ENCODE measurements at places on chromosomes 2 and 18.
A peak's percentile ranks its signal among the peaks of the same experiment; 100 is the strongest.

- no peak for DNase-seq
These were observed 63.9 kb downstream of the NEB start for GRCh38 chr2:151670346-151670745.

GRCh38 chr2:72949045-72949444 lies 31.7 kb downstream of the EMX1 start:
- DNase-seq: no peak

GRCh38 chr2:231533777-231534125 lies 3.5 kb upstream of the NMUR1 start:
- no peak for DNase-seq

DNA sequence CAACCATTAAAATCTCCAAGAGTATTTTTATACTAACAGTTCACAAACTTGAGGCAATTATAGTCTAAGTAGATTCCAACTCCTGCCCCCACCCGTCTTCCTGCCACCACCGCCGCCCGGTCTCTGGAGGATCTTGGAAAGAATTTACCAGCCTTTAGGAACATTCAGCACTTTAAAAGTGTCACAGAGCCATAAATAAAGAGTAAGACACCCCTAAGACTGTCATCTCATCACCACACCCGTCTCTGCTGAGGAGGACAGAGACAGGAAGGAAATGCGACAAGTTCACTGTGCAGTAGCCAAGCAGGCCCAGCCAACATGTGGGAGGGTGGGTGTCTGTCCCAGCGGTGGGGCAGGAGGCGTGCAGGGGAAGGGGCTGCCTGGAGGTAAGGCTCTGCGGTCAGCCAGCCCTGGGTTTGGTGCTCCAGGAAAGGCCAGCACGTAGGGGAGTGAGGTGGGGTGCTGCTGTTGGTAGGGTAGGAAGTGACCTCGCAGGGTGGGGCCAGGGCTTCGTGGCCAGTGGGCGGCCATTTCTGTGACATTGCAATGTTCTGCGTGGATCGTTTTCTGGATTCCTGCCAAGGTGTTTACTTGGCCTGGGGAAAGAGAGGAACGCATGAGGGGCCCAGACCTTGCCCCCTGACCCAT lies 111.6 kb downstream of the FAM210A start:
- no peak for DNase-seq

- peak; percentile 92 for DNase-seq
These were observed 9.7 kb upstream of the IL1RN start for GRCh38 chr2:113117541-113118262.

GRCh38 chr2:218296847-218297246 lies 4.5 kb upstream of the TMBIM1 start:
- no peak for DNase-seq

DNA sequence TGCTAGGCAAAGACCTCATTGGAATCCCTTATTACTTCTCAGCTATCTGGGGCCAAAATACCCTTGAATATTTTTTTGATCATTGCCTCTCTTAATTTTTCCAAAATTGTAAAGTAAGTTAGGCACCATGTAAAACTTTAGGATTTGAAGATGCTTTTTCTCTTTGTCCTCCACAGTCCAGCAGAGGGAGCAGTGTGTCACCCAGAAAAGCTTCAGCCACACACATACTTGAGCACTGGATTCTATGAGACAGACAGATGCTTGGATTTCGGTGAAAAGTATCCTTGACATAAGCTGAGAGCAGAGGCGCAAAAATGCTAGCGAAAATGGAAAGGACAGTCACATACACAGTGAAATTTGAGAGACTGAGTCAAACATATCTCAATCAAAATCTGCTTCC lies 74.7 kb upstream of the KCNJ3 start:
- DNase-seq: peak; percentile 8

All from fibroblast of gingiva (primary cell).